Activated T-helper 2 cell treated with anti-CD3 and anti-CD28 coated beads, Interferon-gamma antibody, Interleukin-2, Interleukin-4, amounts not matched to agents 10 μg/mL and 5 μg/mL and 100 μg/mL, durations not matched to agents 14 hours and 24 hours and 36 hours (primary cell): ENCODE measurements at places on chromosomes 13 and 19. TPM values are rescaled to one million over a fixed set of nuclear protein-coding genes. Genes with fewer than 3 reads are reported as not detected.

Gene C19orf81
- total RNA-seq = 1.5 TPM in 1 of 2 replicates, not detected in the other

GRCh38 chr13:75847588-75847987, 211.5 kb downstream of the LMO7 start:
- DNase-seq = no peak

Gene TTYH1
- 0.50 TPM in 1 of 2 replicates, not detected in the other for total RNA-seq

GRCh38 chr13:113765564-113765910, 6.5 kb downstream of the TMEM255B start:
- no peak for DNase-seq

GRCh38 chr19:40862785-40863184, 12.5 kb upstream of the CYP2A6 start:
- no peak for DNase-seq

- no peak for DNase-seq
Measured at GRCh38 chr19:40377876-40378385, 12.1 kb downstream of the HIPK4 start.

GRCh38 chr19:10431943-10432735, 11.8 kb downstream of the PDE4A start:
- no peak for DNase-seq

Gene AMER2
- total RNA-seq = not detected in 2 replicates

DNA sequence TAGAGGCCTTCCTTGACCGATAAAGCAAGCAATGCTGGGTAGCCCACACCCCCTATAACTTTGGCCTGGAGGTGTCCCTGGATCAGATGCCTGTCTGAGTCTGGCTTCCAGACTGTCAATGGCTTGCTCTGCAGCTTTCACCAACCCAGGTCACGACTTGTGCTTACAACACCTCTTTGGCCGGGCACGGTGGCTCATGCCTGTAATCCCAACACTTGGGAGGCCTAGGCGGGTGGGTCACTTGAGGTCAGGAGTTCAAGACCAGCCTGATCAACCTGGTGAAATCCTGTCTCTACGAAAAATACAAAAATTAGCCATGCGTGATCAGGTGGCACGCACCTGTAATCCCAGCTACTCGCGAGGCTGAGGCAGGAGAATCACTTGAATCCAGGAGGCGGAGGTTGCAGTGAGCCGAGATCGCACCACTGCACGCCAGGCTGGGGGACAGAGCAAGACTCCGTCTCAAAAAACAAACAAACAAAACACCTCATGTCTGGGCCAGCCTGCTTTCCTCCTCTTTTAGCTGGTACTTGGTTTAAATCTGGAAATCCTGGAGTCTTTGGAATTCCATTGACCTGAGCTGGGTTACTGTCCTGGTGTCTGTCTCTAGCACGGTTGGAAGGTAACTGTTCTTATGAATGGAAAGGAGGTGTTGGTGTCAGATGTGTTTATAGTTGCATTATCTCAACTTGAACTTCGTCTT, 10.3 kb upstream of the GARRE1 start:
- no peak for DNase-seq

GRCh38 chr13:43240278-43240677, 216.9 kb downstream of the DNAJC15 start:
- no peak for DNase-seq

Gene PTPRH
- not detected in 2 replicates for total RNA-seq

DNA sequence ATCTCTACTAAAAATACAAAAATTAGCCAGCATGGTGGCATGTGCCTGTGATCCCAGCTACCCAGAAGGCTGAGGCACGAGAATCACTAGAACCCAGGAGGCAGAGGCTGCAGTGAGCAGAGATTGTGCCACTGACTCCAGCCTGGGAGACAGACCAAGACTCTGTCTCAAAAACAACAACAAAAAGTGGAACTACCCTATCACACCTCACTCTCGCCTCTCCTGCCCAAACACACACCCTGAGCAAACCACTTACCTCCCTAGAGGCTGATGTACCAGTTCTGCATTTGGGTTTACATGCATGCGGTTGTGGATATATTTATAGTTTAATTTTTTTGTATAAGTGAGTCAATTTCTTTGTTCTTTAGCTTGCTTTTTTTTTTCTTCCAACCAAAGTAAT, 7.7 kb upstream of the PTOV1 start:
- no peak for DNase-seq
